ENCODE measurements at places on chromosomes 6 and 20. TPM values are rescaled to one million over a fixed set of nuclear protein-coding genes. Genes with fewer than 3 reads are reported as not detected.

The CRISP2 gene
- not detected for total RNA-seq

The ZNF337 gene
- 39.8 TPM for total RNA-seq

The KIAA0408 gene
- total RNA-seq: 2.8 TPM

The C6orf58 gene
- total RNA-seq: not detected

The RIOK1 gene
- 39.9 TPM for total RNA-seq

The THBD gene
- total RNA-seq: 14.6 TPM

The PRELID3B gene
- 44.0 TPM for total RNA-seq

The MAP7 gene
- 0.73 TPM for total RNA-seq

The HSPA1L gene
- total RNA-seq: 4.7 TPM
